ENCODE measurements at places on chromosomes 5 and 9.

DNA sequence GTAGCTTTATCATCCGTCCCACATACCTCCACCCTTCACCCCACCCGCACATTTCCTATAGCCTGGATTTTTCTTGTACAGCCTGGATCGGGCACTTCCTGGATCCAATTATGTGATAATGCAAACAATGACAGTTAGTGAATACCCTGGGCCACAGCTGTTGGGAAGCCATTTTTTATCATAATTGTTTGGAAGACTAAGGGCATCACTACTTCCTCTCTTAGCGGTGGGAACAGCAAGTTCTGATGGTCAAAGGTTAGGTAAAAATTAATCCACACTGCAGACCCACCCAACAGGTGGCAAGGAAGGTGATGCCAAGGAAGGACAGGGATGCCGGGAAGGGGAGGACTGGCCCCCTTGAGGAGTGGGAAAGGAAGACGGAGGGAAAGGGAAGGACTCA, 183.7 kb downstream of the SAXO1 start:
- DNase-seq = no peak

DNA sequence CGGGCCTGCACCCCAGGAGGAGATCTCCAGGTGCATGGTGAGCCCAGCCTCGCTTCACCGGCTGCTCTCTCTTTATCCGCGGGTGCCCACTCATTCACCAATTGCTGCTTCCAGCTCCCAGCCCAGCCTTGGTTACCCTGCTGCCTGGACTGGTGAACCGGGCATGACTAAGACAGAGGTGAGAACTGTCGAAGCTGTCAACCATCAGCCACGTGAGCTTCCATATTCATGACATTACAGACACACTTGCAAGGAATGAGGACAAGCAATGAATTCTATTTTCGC, 220.5 kb downstream of the ROR2 start:
- DNase-seq = no peak

DNA sequence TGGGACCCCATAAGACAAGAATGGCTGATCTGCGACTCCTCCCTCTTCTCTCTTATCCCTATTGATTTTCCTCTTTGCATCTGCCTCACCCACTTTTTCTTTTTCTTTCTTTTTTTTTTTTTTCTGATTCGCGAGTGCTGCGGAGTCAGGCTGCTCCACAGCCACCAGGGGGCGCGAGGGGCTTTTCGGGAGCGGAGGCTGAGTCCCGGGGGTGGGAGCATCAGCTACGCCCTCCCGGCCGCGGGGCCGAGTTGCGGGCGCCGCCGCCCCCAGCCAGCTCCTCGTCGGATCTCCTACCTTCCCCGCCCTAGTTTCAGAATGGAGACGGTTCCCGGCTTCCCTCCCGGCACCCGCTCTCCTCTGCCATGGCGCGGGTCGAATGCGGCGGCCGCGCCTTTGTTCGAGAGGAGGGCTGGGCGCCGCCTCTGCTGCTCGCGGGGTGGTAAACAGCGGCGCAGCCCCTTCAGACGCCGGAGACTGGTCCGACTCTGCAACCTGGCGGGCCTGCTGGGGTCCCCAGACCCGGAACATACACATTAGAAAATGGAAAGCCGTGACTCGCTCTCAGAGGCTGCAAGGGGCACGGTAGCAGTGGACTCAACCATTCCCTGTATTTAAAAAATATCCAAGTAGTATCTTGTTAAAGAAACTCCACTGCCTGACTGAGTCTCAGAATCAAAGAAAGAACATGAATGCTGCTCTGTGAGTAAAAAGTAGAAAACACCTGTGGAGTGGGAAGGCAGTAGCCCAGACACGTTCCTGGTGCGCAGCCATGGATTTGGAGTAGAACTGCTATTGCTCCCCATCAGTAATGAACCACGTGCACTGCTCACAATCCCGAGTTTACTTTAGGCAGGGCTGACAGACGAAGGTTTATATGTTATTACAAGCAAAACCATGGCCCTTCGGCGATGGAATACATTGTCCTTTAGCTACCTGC, 55.7 kb downstream of the DPYSL3 start:
- DNase-seq = peak; percentile 81

DNA sequence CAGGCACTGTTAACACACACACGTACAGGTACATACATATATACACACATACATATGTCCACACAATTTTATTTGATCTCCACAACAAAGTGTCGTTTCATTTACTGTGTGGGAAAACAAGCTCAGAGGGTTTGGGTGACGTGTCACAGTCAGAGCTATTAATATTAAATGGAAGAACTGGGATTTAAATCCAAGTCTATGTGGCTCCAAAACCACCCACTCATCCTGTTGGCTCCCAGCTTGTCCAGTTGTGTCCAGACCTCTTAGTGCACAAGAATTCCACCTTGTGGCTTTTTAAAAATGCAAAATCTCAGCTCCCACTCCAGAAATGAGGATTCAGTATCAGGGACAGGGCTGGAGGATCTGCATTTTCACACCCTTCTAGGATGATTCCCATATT, 52.3 kb upstream of the PTPDC1 start:
- DNase-seq = no peak

DNA sequence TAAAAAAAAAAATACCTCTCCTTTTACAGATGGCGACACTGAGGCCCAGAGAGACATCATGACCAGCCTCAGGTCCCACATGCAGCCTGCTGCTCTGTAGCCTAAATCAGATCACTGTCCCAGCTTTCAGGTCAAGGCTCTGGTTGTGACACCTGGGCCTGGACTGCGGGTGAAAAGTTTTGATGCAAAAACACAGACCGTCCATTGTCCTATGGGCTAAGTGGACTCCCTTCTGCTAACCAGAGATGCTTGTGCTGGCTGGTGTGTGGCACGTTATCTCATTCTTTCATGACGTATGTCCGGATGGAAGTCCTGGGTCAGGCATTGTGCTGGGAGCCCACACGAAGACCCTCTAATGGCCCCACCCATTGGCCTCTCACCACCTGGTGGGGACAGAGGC, 7.8 kb downstream of the NEK6 start:
- DNase-seq = no peak

DNA sequence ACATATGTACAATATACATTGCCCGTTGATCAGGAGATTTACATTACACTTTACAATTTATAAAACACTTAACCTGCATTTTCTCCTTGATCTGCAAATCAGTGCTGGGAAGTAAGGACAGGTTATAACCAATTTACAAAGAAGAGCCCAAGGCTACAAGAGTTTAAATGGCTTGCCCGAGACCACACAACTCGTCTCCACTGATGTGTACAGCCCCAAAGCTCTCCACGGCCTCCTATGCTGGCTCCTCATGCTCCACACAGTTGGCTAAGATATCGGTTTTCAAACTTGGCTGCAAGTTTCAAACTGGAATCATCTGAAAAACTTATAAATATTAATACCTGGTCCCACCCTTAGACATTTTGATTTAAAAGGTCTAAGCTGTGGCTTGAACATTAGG, 10.3 kb downstream of the ACTL7B start:
- DNase-seq = no peak

- no peak for DNase-seq
Measured at GRCh38 chr5:81980160-81980559, 8.3 kb downstream of the ATG10 start.

- DNase-seq = no peak
Measured at GRCh38 chr5:113221294-113222176, 213.3 kb downstream of the TSSK1B start.

- no peak for DNase-seq
Measured at GRCh38 chr5:65938256-65938655, 11.9 kb downstream of the ERBIN start.

DNA sequence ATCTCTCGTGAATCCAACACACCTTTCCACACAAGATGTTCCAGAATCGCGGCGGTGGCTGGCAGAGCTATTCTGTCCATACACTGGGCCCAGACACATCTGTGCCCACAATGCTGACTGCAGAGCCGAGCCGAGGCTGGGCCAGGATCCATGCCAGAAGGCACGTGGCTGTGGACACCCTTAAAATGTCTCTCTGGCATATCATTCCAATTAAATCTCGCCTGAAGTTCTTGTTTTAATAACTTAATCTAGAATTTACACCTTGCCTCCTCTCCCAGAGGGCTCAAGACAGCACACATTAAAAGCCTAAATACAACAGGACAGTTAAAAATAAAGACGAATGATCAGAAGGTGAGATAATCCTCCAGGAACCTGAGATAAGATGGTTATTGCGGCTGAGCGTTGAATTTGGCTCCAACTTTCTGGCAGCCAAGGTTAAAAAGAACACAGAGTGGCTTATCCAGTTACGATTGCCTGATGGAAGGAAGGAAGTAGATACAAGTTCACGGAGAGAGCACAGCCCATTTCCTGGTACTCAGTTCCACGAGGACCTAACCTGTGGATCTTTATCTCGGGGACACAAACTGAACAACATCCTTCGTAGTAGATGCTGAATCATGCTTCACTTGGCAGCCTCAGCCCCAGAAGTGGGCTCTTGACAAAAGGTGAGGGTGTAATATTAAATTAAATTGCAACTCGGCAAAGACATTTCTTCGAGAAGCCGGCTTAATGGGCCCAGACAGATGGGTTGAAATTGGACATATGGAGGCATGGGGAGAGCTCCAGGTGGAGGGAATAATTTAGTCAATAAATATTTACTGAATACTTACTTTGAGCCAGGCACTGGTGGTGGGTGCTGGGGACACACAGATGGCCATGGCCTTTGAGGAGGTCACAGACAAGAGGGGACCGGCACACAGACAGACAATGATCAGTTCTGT, 86.0 kb upstream of the TBC1D2 start:
- no peak for DNase-seq

GRCh38 chr5:10671041-10672008, 89.7 kb downstream of the DAP start:
- no peak for DNase-seq

DNA sequence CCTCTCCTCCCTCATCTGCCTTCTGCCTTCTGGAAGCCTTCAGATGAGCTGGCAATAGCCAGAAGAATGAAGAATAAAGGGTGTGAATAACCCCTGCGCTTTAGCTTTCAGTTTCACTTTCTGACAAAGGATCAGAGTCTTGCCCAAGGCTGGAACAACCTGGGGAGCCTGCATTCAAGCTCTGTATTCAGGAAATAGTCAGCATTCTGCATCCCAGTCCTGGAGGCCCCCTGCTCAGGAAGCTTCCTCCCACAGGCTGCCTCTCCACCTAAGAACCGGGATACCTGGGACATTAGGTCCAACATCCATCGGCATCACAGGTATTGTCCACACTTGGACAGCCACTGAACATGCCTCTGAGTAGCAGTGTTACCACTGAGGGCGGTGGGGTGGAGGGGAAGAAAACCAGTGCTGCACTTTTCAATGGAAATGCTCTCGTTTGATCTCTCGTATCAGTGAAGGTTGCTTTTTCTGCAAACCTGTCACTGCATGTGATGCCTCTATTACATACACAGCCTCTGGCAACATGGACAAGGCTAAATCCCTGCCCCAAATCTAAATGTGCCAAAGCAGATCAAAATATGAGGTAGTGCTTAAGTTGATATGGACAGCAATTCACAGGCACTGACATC, 39.8 kb upstream of the ACO1 start:
- DNase-seq = no peak

GRCh38 chr5:65858316-65858715, 68.1 kb upstream of the ERBIN start:
- DNase-seq = no peak

- DNase-seq = no peak
Measured at GRCh38 chr9:95507464-95508241, 9.1 kb downstream of the PTCH1 start.

GRCh38 chr5:161373345-161373707, 173.2 kb downstream of the GABRB2 start:
- DNase-seq = no peak
